ENCODE measurements at places on chromosomes 1 and 21.

DNA sequence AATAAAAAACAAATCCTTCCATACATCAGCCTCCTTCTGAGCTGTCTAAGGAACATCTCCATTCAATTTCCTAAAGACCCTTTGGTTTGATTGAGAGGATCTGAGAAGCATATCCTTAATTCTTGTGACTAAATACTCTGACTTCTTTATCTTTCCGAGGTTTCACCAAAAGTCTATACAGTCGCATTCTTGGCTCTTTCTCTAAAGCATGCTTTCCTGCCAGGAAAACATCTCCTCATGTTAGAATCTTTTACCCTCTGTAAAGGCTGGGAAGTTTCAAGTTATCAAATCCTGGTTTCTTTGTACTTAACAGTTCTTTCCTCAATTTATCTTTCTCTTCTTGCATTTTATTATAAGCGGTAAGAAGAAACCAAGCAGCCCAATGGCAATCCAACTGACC, 630.4 kb downstream of the PTPRC start:
- no peak for DNase-seq

DNA sequence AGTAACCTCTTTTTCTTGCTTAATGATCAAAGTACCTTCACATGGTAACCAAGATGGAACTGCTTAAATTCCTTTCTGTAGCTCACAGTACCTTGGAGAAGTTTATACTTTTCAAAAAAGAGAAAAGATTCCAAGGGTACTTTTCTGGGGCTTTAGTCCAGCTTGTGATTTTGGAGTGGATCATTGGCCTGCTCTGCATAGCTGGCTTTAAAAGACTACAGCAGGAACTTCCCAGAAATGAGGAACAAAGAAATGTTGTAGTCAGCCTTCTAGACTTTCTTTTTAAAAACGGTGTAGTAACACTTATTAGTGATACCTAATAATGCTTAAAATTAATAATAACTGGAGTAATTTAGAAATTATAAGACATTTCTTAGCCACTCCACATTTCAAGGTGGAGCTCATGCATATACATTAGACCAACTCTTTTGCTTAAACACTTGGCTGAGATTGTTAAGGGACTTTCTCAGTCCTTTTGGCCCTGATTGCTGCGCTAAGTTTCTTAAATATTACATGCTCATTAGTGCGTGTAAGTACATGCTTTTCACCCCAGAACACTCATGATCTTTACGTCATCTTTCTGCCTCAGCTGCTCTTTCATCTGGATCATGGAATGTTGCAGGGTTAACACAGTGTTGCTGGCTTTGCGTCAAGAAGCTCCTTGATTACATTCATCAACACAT, 57.3 kb downstream of the SDCCAG8 start:
- DNase-seq = no peak

- DNase-seq = no peak
These were observed at the start of gene INAVA for GRCh38 chr1:200894712-200895442. INAVA (plus strand) TSS chr1:200894900; CDS start chr1:200898401, 3,501 bp downstream.

DNA sequence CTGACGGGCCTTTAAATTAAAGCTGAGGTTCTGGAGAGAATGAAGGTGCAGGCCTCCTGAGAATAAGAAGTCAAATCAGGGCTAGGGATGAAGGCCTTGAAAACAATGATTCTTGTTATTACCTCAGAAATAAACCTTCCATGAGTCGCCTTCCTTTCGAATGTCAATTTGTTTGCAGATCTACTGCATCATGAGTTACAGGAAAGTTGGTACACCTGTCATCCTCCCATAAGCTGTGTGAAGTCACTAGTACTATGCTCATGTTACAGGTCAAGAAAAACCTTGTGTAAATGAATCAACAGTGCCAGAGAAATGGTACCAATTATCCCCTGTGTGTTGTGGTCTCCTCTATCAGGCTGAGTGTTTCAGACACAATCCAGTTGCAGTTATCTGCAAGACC, 281.2 kb upstream of the PLXNA2 start:
- no peak for DNase-seq

Measured in COR-L47 (cell line).